T-helper 17 cell (primary cell): ENCODE measurements at places on chromosomes 11 and 22. TPM values are rescaled to one million over a fixed set of nuclear protein-coding genes. Genes with fewer than 3 reads are reported as not detected.

- DNase-seq: no peak
Measured at GRCh38 chr22:20312396-20313191, 7.3 kb downstream of the DGCR6L start.

Gene KRTAP5-10
- total RNA-seq: not detected

DNA sequence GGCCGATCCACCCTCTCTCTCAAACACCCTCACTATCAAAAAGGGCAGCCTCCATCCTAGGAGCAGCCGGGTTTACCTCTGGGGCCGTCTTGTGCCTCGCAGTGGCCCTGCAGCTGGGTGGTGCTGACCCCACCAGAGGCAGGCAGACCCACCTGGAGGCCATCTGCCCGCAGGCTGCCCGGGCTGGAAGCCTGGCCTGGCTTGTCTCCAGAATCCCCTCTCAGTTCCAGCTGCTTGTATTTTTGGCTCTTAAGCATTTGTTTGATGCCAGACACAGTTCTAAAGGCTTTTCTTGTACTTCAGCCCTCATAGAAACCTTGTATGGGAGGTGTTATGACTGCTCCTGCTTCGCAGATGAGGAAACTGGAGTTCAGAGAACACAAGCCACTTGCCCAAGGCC is 4.2 kb upstream of the NFAM1 start:
- DNase-seq: no peak

- DNase-seq: no peak
Measured at GRCh38 chr11:95065336-95065735, 1.4 kb upstream of the SRSF8 start.

Gene PIWIL4
- 1.3 TPM for total RNA-seq

- no peak for DNase-seq
Measured at GRCh38 chr22:29302681-29303465, 3.6 kb upstream of the GAS2L1 start.

Gene UBQLN3
- 0.20 TPM for total RNA-seq

Gene OR52E8
- not detected for total RNA-seq

DNA sequence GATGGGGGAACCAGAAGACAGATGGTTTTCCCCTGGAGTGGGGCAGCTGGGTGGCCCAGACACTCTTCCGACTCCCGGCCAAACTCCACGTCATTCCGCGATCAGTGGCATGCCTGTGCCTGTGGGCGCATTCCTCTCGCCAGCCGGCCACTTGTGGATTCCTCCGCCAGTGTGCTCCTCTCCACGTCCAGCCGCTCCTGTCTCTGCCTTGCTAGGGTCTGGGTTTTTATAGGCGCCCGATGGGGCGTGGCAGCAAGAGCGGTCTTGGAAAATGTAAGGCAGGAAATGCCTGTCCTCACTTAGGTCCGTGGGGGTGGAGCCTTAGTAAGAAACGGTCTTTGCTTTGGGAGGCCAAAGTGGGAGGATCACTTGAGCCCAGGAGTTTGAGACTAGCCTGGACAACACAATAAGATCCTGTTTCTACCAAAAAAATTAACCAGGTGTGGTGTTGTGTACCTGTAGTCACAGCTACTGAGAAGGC is 81.6 kb upstream of the SEPTIN5 start:
- no peak for DNase-seq

DNA sequence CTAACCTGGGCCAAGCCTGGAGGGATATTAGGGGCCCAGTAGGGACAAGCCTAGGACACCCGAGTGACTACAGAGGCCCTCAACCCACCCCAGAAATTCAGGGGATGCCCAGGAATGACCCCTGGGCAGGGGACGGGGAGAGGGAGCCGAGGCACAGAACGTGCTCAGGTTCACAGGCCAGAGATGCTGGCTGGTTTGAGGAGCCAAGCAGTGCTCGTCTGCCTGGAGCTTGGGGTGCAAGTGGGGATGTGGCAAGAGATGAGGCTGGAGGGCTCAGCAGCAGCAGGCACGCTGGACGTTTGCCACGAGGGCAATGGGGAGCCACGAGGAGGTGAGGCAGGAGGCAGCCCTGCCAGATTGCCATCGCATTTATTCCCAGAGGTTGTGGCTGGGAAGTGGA is 34.0 kb upstream of the EMID1 start:
- DNase-seq: no peak

DNA sequence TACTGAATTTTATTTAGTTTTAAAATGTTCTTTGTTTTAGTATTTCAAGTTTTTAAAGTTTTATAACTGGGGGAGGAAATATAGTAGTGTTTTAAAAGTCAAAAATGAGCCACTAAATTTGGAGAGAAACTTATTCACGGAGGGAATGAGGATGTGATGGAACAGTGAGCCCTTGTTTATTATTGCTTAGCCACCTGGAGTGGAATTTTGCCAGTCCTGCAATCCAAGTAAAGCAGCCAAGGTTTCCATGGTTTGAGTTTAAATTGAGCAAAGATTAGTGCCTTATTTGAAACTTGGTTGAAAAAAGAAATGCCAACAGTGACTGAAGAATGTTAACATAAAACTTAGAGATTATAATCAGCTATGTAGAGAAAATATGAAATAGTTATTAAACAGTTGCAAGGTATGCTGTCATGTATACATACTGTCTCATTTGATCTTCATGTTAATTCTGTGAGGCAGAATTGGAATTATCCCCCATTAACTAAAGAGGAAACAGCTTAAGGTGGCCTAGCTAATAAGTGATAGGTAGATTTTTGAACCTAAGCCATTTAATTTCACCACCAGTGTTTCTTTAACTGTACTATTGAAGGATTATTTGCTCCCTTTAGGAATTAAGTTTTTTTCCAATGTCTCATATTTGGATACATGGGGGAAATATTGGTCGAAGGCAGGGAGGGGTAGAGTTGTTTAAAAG is 36.4 kb downstream of the SWAP70 start:
- no peak for DNase-seq

Gene MUC5AC
- total RNA-seq: not detected

GRCh38 chr11:123406441-123407129 is 23.5 kb upstream of the GRAMD1B start:
- DNase-seq: no peak

DNA sequence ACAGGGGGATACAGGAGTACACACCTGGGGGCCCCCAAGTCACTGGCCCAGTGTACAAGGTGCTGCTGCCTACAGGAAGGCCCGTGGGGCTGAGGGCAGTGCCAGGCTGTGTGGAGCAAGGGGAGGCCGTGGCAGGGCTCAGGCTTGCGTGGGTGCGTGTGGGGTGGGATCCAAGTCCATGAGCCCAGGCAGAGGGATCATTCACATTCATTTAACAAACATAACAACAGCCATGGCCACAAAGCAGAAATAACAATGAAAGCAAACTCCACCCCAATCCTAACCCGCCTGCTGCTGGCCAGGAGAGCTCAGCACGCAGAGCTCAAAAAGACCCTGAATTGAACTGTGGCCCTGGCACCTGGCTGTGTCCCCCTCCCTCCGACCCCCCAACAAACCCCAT is 17.0 kb upstream of the SCGB1A1 start:
- DNase-seq: no peak

DNA sequence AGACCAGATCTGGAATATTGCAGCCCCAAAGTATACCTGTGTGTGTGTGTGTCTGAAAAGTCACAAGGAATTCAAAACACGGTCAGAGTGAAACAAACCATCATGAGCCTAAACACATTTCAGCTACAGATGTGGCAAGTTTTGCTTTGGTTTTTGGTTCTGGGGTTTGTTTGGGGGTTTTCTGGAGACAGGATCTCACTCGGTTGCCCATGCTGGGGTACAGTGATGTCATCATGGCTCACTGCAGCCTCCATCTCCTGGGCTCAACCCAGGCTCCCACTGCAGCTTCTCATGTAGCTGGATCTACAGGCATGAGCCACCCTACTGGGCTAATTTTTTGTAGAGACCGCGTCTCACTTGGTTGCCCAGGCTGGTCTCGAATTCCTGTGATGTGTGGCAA is 41.4 kb upstream of the PHF21A start:
- no peak for DNase-seq

DNA sequence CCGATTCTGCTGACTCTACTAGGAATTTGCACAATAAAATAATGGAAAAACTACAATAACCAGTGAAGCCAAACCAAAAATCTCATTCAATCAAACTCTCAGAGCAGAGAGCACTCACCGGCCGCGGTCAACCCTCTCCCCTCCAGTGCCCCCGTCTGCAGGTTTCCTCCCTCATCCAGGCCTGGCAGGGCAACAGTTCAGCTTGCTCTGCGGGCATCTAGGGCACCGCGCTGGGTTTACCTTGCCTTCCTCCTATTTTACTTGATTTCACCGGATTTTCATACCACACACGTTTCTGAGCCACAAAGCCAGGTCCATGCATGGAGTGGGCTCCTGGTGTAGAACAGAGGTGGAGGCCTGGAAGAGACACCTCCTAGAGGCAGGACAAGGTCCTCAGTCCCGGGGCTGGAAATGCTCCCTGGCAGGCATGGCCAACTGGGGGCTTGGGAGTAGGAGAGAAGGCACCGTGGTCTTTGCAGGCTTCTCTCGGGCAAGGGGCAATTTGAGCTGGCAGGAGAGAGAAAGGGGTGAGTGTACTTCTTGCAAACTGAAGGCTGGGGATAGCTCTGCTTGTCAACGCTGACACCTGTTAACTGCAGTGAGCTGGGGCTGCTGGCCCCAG is 938.4 kb downstream of the BRD1 start:
- DNase-seq: no peak

GRCh38 chr22:25111579-25112517 is 87.8 kb upstream of the CRYBB3 start:
- DNase-seq: no peak

DNA sequence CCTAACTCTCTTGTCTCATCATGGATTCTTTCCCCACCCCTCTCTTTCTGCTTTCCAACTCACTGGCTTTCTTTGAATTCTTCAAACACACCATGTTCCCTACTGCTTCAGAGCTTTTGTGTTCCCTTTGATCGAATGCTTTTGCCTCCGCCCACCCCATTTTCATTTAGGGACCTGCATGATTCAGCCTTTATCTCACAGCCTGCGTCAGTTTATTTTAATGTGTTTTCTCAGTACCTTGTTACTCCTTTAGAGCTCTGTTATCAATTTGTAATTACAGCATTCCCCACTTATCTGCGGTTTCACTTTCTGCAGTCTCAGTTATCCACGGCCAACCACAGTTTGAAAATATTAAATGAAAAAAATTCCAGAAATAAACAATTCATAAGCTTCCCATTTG is 451.3 kb downstream of the METTL15 start:
- no peak for DNase-seq

DNA sequence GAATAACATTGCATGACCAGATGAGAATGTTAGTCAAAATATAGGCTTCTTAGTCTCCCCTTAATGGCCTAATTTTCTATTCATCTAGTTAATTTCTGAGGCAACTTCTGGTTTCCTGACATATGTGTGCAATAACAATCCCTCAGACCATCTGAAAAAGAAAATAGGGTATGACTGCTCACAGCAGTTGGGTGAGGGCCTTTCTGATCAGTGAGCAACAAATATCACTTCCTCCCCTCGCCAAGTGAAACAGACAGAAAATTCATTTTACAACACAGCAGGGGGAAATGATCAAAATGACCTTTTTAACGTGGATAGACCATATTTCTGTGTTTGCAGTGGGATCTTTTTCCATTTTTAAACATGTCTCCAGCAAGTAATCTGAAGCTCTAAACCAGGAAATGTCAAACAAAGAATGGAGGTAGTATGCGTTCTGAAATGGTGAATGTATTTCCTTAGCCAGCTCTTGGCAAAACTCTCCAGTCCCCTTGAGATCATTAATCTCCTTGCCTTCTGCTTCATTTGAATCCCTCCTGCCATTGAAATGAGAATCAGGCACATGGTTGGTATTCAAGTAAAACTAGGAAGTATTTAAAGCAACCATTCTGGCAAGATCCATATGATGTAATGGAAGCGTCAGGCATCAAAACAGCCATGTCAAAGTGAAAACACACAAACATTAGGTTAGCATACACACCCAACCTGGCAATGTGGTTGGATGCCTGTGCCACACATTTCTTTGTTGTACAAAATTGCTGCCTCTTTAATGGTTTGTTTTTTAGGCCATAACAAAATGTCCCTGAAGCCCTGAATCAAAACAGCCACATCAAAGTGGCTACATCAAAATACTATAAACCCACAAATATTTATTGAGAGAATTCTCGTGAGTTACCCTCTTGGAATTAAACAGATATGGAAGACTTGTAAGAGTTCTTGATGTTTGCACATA is 100.1 kb downstream of the SLC1A2 start:
- DNase-seq: no peak

DNA sequence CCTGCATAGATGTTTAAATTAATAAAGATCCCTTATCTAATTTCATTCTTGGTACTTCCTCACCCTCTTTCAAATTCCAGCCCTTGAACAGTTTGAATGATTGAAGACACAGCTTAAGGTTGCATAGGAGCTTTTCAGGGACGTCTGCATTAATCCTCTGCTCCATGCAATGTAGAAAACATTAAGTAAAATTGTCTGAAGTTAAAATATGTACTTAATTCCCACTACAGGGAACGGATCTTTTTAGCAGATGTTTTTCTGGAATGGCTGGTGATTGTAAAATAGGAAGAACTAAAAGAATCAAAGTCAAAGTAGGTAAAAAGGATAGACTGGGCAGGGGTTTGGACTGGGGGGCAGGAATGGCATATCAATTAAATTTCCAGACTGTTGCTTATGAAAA is 58.9 kb downstream of the ABTB2 start:
- no peak for DNase-seq

DNA sequence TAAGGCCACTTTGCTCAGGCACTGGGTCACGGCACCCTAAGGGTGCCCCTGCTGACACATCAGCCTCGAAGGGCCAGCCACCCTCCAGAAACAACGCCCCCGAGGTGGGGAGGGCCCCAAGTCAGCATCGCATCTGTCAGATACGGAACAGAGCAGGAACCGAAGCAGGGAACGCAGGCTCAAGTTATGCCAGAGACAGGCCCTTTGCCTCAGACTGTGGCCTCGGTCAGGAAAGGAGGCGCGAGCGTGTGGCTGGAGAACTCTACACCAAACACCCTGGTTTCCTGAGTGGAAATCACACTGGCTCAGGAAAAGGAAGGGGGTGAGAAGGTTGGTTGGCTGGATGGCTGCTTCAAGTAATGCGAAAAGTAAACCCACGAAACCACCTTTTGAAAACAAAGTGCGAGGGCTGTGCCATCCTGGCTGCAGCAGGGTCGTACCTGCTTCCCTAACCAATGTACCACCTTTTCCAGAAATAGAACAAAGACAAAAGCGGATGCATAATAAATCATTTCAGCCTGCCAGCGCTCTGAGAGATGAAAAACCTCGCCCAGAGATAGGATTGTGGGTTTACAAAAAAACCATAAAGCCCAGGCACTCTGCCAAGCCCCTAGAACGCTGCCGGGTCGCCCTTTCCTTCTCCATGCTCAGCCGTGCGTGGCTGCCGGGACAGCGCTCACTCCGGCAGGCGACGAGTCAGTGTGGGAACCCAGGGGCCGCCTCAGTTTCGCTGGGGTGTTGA is 38.6 kb downstream of the TRMU start:
- DNase-seq: no peak

Gene OR51E2
- total RNA-seq: not detected

- DNase-seq: no peak
Measured at GRCh38 chr11:111560800-111561199, 20.3 kb downstream of the LAYN start.
